ENCODE measurements at places on chromosomes 12 and 14.

GRCh38 chr12:62730649-62731048, 204.3 kb downstream of the PPM1H start:
- peak; percentile 59 for DNase-seq

- no peak for DNase-seq
These were observed 38.7 kb upstream of the INSM2 start for GRCh38 chr14:35495278-35495677.

DNA sequence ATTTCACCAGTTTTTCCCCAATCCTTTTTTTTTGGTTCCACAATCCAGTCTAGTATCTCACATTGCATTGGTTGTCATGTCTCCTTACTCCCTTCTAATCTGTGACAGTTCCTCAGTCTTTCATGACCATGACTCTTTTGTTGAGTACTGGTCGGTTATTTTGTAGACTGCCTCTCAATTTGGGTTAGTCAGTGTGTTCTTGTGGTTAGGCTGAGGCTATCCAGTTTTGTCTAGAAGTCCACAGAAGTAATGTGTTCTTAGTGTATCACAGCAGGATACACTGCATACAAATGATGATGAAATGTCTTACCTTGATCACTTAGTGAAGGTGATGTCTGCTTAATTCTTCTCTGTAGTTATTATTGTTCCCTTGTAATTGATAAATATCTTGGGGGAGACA, 24.8 kb downstream of the PELI2 start:
- no peak for DNase-seq

- no peak for DNase-seq
These were observed 461 bp downstream of the SLC8A3 start for GRCh38 chr14:70188322-70188658.

DNA sequence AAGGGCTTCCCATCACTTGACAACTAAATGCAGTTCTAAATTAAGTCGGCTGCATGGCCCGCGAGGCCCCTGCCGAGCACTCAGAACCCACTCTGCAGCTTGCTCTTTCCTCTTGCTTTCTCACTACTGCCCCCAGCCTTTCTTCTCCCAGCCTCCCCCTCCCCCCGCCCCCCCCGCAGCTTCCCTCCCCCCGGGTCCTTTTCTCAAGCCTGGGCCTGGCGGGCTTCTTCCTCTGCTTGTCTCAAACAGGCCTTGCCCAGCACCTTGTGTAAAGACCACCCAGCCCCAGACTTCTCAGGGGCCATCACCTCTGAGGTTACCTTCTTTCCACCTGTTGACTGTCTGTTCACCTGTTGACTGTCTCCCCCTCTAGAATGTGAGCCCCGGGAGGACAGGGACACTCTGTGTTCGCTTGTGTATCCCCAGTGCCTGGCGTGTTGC, 1.1 kb downstream of the CYP46A1 start:
- no peak for DNase-seq

DNA sequence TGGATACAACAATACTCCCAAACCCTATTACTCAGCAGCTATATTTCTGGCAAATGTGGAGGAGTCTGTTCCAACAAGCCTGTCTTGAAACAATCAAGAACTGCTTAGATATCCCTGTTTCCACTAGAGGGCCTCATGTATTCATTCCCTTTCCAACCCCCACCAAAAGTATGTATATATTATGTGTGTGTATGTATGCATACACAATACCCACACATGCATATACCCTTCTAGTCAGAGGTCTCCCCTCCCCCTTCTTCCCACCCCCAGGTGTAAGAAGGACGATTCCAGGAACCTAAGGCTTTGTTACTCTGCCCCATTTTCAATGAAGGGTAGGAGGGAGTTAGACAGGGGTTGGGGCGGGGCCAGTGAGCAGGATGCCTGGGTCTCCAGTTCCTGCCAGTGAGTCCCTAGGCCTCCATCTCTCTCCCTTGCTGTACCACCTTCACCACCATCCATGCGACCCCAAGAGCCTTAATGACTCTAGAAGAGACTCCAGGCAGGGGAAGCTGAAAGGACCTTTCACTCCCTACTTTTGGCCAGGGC, at the start of gene DGKA:
DGKA (plus strand) TSS at position 392 of the 546 bp plus-strand sequence. CDS start 5,342 bp downstream, outside the sequence.
- peak; percentile 65 for DNase-seq

GRCh38 chr14:98503086-98503815, 768.7 kb downstream of the BCL11B start:
- DNase-seq = no peak

DNA sequence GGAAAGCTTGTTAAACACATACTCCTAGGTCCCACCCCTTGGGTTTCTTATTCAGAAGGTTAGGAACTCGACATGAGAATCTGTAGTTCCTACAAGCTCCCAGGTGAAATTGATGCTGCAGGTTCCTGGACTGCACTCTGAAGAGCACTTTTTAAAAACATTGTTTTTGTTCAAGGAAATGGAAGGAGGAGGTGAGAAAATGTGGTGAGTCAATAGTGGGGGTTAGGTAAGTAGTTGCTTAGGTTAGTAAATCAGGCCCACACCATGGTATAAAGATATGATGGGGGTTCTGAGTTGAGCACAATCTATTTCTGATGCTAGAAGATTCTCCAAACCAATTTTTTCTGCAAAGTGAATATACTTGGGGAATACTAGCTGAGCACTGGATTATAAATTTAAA, 450.3 kb downstream of the CCDC91 start:
- no peak for DNase-seq

- DNase-seq = no peak
These were observed 172.7 kb upstream of the OR4E1 start for GRCh38 chr14:21846227-21846885.

- DNase-seq = no peak
These were observed 5.3 kb upstream of the PLEKHG3 start for GRCh38 chr14:64698903-64699302.

DNA sequence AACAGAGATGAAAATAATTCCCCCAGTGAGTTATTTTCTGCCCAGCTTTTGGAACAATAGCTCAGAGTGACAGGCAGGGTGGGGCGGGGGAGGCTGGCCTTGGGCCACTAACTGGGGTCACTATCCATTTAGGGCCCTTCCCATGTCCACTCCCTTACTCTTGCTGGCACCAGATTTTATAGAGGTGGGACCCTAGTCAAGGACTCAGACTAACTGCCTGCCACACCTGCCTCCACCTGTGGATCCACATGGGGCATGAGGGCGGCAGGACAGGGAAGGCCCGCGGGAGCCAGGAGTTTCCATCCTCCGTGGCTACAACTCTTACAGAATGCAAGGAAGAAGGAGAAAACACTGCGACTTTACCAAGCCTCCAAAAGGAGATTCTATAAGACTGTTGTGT, 10.1 kb downstream of the VDR start:
- no peak for DNase-seq

DNA sequence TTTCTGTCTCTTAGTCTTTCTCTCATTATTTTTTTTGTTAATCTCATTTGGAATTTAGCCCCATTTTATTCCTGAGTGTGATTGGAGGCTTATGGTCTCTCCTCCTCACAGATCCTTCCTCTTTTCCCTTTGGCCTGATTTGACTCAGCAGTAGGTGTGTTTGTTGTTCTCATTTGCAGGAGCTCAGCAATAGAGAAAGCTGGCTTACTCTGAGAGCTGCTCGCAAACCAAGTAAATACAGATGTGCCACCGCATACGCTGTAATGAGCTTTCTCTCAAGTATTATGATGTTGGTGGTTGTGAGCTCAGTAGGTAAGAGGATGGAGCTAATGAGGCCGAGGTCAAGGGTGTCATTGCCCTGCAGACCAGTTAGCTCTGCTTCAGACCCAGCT, 206.5 kb downstream of the ETV6 start:
- DNase-seq = no peak

DNA sequence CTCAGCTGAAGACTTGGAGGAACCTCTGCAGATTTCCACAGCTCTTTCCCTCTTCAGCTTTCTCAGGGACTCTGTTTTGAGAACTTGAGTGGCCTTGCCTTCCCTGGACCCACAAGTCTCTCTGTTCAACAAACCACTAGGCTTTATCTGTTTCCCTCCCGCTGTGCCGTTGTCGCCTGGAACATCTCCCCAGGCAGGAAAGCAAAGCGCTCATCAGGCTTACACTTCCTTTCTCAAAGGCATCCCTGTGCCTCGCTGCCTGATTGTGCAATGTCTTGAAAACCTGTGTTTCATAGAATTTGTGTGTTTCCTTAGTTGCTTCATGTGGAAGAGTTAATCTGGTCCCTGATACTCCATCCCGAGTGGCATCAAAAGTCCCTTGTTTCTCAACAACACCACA, 64.1 kb downstream of the PPM1A start:
- DNase-seq = no peak
